ENCODE measurements at places on chromosomes 5 and 9.

DNA sequence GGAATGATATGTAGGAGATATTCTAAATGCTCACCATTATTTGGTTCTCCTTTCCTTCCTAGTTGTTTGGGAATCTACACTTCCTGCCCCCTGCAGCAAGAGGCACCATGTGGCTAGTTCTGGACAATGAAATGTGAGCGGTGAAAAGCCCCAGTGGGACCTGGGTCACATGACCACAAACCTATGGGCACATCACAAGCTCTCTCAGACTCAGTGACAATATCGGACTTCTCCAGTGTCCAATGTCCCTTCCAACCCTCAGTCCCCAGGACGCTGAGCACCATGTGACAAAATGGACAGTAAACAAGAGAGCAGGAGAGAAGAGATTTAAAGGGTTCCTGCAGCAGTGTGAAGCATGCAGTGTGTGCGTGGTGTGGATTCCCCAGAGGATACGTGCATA is 44.6 kb upstream of the FOXE1 start:
- no peak for DNase-seq

DNA sequence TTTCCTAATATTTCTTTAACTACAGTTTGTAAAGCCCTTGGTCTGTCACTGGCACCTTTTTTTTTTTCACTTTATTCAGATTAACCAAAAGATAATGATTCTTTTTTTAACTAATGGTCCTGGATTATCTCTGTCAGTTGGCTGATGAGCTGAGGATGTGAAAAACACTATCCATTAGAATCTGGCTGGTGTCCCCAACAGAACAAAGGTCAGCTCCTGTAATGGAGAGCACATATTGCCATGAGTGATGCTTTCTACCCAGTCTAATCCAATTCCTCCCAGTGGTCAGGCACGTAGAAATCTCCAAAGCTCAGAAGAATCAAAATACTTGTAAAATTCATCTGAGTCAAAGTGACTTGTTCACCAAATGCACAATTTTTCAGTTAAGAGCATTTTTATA is 491.7 kb upstream of the PIK3R1 start:
- DNase-seq: no peak

- no peak for DNase-seq
These were observed 2.6 kb upstream of the AFAP1L1 start for GRCh38 chr5:149268928-149269557.

DNA sequence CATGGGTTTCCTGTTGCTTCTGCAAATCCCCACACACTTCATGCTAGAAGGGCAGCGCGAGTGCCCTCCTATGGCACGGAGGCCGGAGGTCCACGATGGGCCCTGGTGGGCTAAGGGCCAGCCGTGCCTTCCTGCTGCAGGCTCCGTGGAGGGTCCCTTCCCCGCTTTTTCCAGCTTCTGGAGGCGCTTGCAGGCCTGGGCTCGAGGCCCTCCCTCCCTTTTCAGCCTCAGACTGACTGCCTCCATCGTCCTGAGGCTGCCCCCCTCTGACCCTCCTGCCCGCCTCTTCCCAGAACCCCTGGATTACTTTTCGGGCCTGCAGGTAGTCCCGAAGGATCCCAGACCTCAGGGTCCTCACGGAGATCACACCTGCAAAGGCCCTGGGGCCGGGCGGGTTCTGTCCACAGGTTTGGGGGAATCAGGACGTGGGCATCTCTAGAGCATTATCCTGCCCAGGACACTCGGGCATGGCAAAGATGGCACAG is 3.2 kb upstream of the TERT start:
- no peak for DNase-seq

GRCh38 chr5:83921666-83922193 is 201.1 kb upstream of the HAPLN1 start:
- DNase-seq: no peak

DNA sequence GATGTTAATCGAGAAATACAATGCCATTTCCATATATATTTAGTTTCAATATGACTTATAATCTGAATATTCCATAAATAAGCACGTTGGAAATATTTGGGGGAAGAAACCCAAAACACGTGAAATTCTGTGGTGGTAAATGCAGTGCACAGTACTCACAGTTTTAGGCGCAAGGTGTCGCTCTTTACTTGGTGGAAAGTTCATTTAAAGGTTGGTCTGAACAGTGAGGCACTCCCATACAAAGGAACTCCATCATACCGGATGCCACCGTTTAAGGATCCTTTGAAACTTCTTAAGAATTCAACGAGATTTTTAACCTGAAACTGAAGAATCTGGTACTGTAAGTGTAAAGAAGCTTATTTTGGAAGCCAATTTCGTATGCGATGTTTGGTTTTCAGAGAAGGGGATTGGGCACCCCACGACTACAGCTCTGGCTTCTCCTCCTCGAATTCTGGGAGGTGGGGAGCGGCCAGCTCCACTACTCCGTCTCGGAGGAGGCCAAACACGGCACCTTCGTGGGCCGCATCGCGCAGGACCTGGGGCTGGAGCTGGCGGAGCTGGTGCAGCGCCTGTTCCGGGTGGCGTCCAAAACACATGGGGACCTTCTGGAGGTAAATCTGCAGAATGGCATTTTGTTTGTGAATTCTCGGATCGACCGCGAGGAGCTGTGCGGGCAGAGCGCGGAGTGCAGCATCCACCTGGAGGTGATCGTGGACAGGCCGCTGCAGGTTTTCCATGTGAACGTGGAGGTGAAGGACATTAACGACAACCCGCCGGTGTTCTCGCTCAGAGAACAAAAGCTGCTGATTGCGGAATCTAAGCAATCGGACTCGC is at the start of gene PCDHA11:
PCDHA11 (plus strand) TSS at position 237 of the 834 bp plus-strand sequence; CDS start at position 384, 147 bp downstream.
- DNase-seq: no peak

DNA sequence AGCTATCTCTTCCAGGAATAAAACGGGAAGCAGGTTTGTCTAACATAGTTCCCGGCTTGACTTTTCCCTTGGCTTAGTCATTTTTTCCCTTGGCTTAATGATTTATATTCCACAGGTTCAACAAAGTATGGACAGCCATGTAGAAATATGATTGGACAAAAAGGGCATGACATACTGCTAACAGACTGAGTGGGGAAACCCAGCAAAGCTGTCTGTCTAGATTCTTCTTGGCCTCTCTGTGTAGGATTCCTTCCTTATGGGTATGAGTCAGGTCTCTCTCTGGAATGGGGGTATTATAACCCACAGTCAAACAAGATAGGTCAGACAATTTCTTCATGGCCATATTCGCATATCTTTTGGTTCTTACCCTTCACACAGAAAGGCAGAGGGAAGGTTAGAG is 5.7 kb upstream of the MTAP start:
- DNase-seq: no peak

DNA sequence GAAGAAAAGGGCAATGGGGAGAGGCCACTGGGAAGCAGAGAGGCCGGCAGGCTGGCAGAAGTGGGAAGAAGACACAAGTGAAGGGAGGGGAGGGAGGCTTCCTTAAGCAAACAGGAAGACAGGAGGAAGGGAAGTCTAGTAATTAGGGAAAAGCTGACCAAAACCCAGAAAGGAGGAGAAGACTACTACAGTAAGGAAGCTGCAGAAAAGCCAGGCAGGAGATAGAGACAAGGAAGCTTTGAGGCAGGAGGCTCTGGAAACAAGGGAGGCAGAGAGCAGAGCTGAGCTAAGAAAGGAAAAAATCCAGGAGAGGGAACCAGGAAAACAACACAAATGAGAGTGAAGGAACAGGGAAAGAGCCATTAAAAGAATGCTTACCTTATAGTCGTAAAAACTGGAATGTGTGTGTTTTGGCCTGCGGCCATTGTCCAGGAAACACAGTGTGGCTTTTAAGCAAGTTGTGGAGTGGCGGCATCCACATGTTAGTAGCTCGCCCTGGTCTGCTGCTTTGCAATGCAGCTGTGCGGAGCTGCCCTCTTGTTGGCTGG is 317.1 kb upstream of the CLINT1 start:
- no peak for DNase-seq

- DNase-seq: no peak
These were observed 146.4 kb downstream of the GABRB2 start for GRCh38 chr5:161399996-161400562.

GRCh38 chr5:76457674-76458485 is 54.8 kb downstream of the IQGAP2 start:
- no peak for DNase-seq

DNA sequence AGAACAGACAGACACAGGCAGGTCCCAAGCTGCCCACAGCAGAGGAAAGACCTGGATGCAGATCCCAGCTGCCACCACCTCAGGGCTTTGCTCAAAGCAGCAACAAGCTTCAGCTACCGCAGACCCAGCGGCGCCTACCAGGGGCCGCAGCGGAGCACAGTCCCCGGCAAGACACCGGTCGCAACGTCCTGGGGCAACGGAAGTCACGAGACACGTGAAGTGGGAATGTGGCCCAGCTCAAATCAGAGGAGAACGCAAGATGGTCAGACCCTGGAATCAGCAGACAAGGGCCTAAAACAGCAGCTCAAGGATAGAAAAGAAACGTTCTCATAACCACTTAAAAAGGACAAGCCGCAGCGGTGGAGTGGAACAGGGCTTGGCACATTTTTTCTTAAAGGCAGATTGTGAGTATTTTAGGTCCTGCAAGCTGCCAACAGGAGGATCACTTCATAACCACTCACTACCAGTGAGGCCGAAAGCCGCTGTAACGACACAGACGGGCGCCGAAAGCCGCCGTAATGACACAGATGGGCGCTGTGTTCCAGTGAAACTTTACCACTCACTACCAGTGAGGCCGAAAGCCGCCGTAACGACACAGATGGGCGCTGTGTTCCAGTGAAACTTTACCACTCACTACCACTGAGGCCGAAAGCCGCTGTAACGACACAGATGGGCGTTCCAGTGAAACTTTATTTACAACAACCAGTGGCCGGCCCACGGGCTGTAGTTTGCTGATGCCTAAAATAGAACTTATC is 21.7 kb downstream of the SLC9A3 start:
- DNase-seq: no peak

DNA sequence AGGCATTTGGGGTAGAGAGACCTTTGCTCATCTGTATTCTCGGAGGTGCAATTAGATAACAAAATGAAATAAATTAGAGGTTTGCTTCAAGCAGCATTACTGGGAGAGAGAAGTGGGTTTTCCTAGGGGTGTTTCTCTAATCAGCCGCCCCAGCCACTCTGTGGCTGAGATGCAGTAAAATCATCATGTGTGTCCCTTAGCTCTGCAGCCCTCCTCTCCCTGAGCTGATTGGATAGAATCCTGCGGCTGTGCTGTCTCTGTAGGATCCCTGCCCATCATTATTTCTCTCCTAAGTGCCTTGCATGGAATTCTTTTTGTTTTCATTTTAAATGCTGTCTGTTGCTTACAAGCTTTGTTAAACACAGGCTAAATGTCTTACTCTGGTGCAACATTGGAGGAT is 171.4 kb downstream of the SH3GL2 start:
- DNase-seq: no peak

- no peak for DNase-seq
These were observed 36.7 kb upstream of the GABBR2 start for GRCh38 chr9:98745470-98745869.

DNA sequence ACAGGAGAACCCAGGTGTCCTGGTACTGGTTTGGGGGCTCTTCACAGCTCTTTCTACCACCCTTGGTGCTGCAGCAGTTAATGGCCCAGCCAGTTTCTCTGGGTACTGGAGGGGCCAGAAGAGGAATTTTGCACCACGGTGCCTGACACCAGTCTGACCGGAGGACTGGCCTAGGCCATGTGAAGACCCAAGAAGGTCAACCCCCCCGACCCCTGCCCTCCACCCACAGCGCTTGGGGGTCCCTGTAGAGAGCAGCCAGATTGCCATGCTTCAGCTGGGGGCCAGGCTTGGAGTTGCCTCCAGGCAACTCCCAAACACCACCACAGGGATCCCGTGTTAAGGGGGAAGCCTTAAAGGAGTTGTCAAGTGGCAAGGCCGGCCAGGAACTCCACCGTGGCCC is 6.2 kb downstream of the ARSI start:
- no peak for DNase-seq

DNA sequence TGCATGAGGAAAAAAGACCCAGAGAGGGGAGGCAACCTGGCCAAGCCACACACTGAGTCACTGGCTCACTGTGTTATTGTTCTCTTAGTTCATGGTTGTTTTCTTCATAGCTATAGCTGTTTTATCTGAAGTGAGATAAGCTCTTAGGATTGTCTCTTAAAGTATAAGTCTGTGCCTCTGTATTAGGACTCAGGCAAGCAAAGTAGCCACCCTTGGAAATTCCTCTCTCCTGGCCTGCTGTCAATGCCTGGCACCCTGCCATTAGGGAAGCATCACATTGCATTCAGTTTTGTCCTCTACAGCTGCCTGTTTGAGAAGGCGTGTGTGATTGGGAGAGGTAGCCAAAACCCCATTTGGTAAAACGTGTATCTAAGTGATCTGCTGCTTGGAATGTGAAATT is 147.4 kb upstream of the GLRA1 start:
- no peak for DNase-seq

DNA sequence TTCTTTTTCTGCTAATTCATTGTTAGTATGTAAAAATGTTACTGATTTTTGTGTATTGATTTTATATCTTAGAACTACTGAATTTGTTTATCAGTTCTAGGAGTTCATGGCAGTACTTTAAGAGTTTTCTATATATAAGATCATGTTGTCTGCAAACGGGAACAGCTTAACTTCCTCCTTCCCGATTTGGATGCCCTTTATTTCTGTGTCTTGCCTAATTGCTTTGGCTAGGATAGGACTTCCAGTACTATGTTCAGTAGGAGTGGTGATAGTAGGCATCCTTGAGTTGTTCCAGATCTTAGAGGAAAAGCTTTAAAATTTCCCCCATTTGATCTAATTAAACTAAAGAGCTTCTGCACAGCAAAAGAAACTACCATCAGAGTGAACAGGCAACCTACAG is 20.1 kb downstream of the RCL1 start:
- DNase-seq: no peak

- DNase-seq: no peak
These were observed 43.3 kb upstream of the NDFIP1 start for GRCh38 chr5:142065273-142065672.

- no peak for DNase-seq
These were observed 20.9 kb downstream of the SH3GLB2 start for GRCh38 chr9:129007035-129007765.

DNA sequence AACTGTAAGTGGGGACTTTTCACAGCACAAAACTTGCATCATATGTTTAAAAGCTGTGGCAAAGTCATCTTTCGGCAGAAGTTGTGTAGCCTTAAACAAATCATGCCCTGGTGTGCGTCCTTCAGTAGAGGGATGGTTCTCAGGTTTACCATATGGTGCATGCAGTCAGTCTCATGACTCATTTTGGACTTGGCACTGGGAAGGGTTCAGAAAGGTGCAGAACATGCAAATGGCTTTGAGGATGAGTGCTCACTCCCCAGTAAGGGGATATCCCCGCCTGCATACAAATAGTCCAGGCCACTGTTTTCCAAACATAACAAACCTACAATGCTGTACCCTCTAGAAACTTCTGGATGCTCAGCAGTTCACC is 260.3 kb downstream of the NDUFS4 start:
- DNase-seq: no peak

- no peak for DNase-seq
These were observed 236.1 kb downstream of the ARRDC3 start for GRCh38 chr5:91146905-91147600.

GRCh38 chr5:96259151-96259772 is 173.8 kb downstream of the PCSK1 start:
- no peak for DNase-seq

GRCh38 chr5:114419067-114419388 is 57.2 kb downstream of the KCNN2 start:
- no peak for DNase-seq

All from T-cell (primary cell).